ENCODE measurements at places on chromosomes 11 and 22.

GRCh38 chr11:109085708-109086373 is 336.1 kb upstream of the C11orf87 start:
- peak; percentile 47 for DNase-seq

- DNase-seq: peak; percentile 41
Measured at GRCh38 chr22:46030231-46030880, 53.4 kb upstream of the WNT7B start.

DNA sequence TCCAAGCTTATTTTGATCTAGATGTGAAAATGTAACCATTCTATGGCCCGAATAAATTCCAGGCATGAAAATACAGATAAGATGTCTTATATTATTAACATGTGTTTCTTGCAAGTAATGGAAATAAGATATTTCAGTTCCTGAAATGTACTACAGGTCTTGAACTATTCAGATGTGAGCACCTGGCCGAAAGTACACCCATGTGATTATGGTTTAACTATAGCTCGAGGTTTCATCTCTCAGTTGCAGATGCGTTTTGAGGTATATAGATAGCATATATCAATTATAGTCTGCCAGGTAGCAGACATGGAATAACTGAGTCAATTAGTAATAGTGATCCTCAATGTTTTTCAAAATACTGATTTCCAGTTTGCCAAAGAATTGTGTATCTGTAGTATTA is 68.3 kb downstream of the DDIAS start:
- DNase-seq: no peak

- DNase-seq: no peak
Measured at GRCh38 chr11:724049-724777, 18.2 kb downstream of the EPS8L2 start.
